ENCODE measurements at places on chromosomes 2 and 18. TPM values are rescaled to one million over a fixed set of nuclear protein-coding genes. Genes with fewer than 3 reads are reported as not detected.

- no peak for DNase-seq
Measured at GRCh38 chr2:69204654-69205053, 182.4 kb downstream of the GFPT1 start.

GRCh38 chr18:74512321-74513053 lies 16.3 kb downstream of the CNDP2 start:
- peak; percentile 72 for DNase-seq

The UGT1A3 gene
- not detected for total RNA-seq

DNA sequence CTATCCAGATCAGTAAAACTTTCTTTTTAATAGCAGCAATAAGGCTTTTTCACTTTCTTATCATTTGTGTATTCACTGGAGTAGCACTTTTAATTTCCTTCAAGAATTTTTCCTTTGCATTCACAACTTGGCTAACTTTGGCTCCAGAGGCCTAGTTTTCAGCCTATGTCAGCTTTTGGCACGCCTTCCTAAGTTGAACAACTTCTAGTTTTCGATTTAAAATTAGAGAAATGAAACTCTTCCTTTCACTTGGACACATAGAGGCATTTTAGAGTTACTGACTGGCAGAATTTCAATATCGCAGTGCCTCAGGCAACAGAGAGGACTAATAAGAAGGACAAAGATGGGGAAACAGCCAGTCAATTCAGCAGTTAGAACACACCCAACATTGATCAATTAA lies 577.4 kb downstream of the DSC3 start:
- no peak for DNase-seq

Data from dorsolateral prefrontal cortex (tissue), 122 donors.